ENCODE measurements at places on chromosomes 1 and 21.

GRCh38 chr1:160830321-160831153 lies 32.1 kb downstream of the CD244 start:
- DNase-seq, result no peak

DNA sequence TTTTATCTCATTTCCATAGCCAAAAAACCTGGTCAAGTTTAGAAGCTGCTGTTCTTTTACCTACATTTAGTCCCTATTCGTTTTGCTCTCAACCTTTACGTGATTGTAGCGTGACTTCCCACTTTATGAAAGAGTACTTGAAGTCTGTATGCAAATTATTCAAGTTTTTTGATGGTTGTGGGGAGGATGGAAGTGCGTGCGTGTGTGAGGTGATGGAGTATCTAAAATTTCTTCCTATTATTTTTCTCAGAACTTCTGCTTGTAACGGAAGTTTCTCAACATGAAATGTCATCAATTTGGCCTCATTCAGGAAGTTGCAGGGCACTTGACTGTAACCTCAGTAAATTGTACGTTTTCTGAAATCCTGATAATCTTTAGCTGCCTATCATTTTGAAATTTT lies 64.0 kb downstream of the SAMSN1 start:
- DNase-seq, result no peak

- no peak for DNase-seq
Observed at GRCh38 chr1:33228935-33229487, 27.3 kb upstream of the ZNF362 start.

DNA sequence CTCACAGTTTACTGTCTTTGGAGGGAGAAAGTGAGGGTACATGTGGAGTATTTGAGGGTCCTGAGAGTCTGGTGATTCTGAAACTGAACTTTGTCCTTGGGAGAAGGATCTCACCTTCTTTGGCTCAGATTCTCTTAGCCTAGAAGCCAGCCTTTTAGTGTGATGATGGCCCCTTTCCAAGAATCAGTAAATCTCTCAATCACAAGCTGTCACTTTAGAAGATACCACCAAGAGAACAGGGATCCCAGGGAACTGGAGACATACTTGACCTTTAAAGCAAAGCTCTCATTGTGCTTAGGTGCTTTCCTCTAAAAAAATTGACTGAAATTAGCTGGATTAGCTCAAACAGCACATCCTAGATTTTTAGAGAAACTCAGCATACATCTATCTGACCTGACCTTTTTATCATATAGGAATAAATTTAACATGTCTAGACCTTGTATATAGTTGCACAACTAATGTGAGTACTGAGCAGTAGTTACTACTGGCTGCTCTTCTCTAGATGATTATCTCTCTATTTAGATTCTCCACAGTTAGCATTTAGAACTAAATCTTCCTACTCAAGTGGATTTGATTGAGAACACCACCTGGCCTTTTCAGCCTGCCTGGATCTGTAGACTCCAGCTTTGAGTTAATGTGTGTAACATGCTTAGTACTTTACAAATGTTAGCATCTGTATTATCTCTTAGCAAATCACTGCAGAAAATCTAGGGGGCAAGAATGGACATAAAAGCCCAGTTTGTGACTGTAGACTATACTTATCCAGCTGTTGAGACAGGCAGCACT lies 157.7 kb downstream of the MAST2 start:
- DNase-seq, result no peak

DNA sequence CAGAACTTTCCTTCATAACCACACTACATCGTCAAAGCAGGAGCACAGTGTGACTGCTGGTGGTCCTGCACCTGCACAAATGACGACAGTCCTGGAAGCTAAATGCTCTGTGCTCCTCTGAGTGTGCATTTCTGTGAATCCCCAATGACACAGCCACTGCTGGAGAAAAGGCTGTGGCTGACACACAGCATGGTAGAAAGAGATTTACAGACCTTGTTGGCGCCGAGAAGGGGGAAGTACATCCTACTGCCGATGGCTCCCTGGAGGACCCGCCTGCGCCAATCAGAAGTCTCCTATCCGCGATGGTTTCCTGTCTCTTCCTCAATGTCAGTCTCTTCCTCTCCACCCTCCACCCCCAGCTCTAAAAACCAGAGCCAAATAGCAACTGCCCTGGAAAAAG lies 115.4 kb upstream of the RAB4A start:
- no peak for DNase-seq

DNA sequence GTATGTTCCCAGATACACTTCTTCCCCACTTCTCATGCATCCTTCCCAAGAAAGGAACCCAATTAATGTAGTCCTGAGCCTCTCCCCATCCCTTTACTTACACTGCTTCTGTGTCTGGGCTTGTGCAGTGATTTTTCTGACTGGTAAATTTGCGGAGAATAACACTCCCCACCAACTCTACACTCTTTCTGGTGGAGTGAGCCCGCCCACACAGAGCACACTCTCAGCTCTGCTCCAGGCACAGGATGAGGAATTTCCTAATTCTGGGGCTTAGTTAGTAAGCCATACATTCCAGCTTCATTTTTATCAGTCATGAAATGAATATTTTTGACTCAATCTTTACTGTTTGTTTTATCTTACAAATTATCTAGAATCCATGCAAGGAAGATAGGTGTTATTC lies 38.6 kb downstream of the FMO4 start:
- DNase-seq, result no peak

- no peak for DNase-seq
Observed at GRCh38 chr1:44013949-44014348, 17.3 kb downstream of the SLC6A9 start.

GRCh38 chr1:34101151-34101550 lies 63.9 kb downstream of the CSMD2 start:
- DNase-seq, result no peak

GRCh38 chr1:38153778-38154470 lies 107.3 kb upstream of the POU3F1 start:
- DNase-seq, result no peak

- no peak for DNase-seq
Observed at GRCh38 chr1:161139766-161140165, 7.3 kb upstream of the DEDD start.

GRCh38 chr1:234731569-234732085 lies 121.6 kb upstream of the IRF2BP2 start:
- no peak for DNase-seq

All from chondrocyte (in vitro differentiated cells).